A549 treated with RU486 at 1 μM for 4 hours (cell line): ENCODE measurements at places on chromosomes 12 and 14. TPM values are rescaled to one million over a fixed set of nuclear protein-coding genes. Genes with fewer than 3 reads are reported as not detected.

Gene TROAP
- 83.7 to 108 TPM (median 90.5 TPM) in 5 replicates for total RNA-seq

Gene ACSS3
- total RNA-seq = not detected in 5 replicates

Gene ASCL1
- not detected in 5 replicates for total RNA-seq

Gene KRT78
- 0.08 TPM in 1 of 5 replicates, not detected in the others for total RNA-seq

Gene KRT2
- 0.05 TPM in 1 of 5 replicates, not detected in the others for total RNA-seq

Gene KCNC2
- total RNA-seq = not detected in 5 replicates

Gene KRT71
- not detected in 5 replicates for total RNA-seq

Gene OR4K1
- not detected in 5 replicates for total RNA-seq

Gene WIF1
- total RNA-seq = not detected in 5 replicates

Gene NRL
- 0.72 to 1.2 TPM (median 0.80 TPM) in 5 replicates for total RNA-seq

Gene KRT79
- total RNA-seq = 0.21 TPM in 2 of 5 replicates, not detected in the others

Gene LIN7A
- total RNA-seq = 0.37 to 0.70 TPM (median 0.51 TPM) in 5 replicates

Gene CFAP251
- total RNA-seq = 0.85 to 1.7 TPM (median 0.95 TPM) in 5 replicates

Gene RAB15
- 16.6 to 18.7 TPM (median 17.7 TPM) in 5 replicates for total RNA-seq

Gene CELA1
- total RNA-seq = not detected in 5 replicates

Gene LPAR5
- 0.30 to 0.91 TPM (median 0.50 TPM) in 5 replicates for total RNA-seq

Gene NYNRIN
- 0.16 to 0.78 TPM (median 0.18 TPM) in 5 replicates for total RNA-seq

Gene CATSPERB
- total RNA-seq = not detected in 5 replicates

Gene LARP4
- 28.5 to 45.8 TPM (median 42.0 TPM) in 5 replicates for total RNA-seq

Gene SLC4A8
- 1.0 to 1.6 TPM (median 1.3 TPM) in 5 replicates for total RNA-seq

Gene LMNTD1
- total RNA-seq = not detected in 5 replicates

Gene SLIRP
- total RNA-seq = 401 to 517 TPM (median 411 TPM) in 5 replicates

Gene KRT80
- 46.7 to 71.8 TPM (median 60.6 TPM) in 5 replicates for total RNA-seq

Gene RERG
- 0.15 to 0.22 TPM (median 0.16 TPM) in 4 of 5 replicates, not detected in the other for total RNA-seq

Gene SERPINA6
- 0.49 to 1.9 TPM (median 0.66 TPM) in 5 replicates for total RNA-seq

Gene TAS2R42
- not detected in 5 replicates for total RNA-seq

Gene NOPCHAP1
- 32.8 to 48.7 TPM (median 38.9 TPM) in 5 replicates for total RNA-seq

Gene KERA
- total RNA-seq = not detected in 5 replicates

Gene KRT77
- not detected in 5 replicates for total RNA-seq

Gene CDH24
- total RNA-seq = 2.7 to 5.9 TPM (median 5.0 TPM) in 5 replicates

Gene PTPN6
- 9.5 to 14.0 TPM (median 11.9 TPM) in 5 replicates for total RNA-seq

Gene CACNA2D4
- not detected in 5 replicates for total RNA-seq

Gene CACNB3
- total RNA-seq = 28.2 to 48.8 TPM (median 36.0 TPM) in 5 replicates

Gene SPX
- total RNA-seq = 1.9 to 2.3 TPM (median 2.1 TPM) in 5 replicates

Gene HRK
- total RNA-seq = 0.43 to 0.78 TPM (median 0.62 TPM) in 5 replicates

Gene EPYC
- total RNA-seq = not detected in 5 replicates

Gene PLEKHD1
- 0.03 to 0.05 TPM (median 0.04 TPM) in 3 of 5 replicates, not detected in the others for total RNA-seq

Gene HCAR2
- 0.11 to 0.32 TPM (median 0.20 TPM) in 5 replicates for total RNA-seq

Gene DDN
- 0.66 to 0.97 TPM (median 0.81 TPM) in 5 replicates for total RNA-seq

Gene CHST11
- total RNA-seq = 25.1 to 40.1 TPM (median 33.7 TPM) in 5 replicates

Gene GPRC5D
- not detected in 5 replicates for total RNA-seq

Gene P2RX2
- not detected in 5 replicates for total RNA-seq

Gene KRT83
- total RNA-seq = 2.5 to 6.9 TPM (median 5.9 TPM) in 5 replicates

Gene GPR84
- not detected in 5 replicates for total RNA-seq

Gene MOK
- 23.5 to 26.1 TPM (median 24.2 TPM) in 5 replicates for total RNA-seq

Gene CEP170B
- 15.5 to 27.9 TPM (median 21.4 TPM) in 5 replicates for total RNA-seq

Gene KIF26A
- 1.7 to 4.1 TPM (median 2.8 TPM) in 5 replicates for total RNA-seq

Gene MEG3
- 44.1 to 69.8 TPM (median 51.9 TPM) in 5 replicates for total RNA-seq

Gene IFNG
- total RNA-seq = not detected in 5 replicates

Gene SPTLC2
- total RNA-seq = 23.6 to 31.9 TPM (median 27.5 TPM) in 5 replicates

Gene PRB2
- not detected in 5 replicates for total RNA-seq

Gene SMCO2
- 0.21 TPM in 1 of 5 replicates, not detected in the others for total RNA-seq

Gene GALNT9
- total RNA-seq = 3.2 to 7.4 TPM (median 6.5 TPM) in 5 replicates

Gene OR4N2
- not detected in 5 replicates for total RNA-seq
